ENCODE measurements at places on chromosomes 7 and 10. TPM values are rescaled to one million over a fixed set of nuclear protein-coding genes. Genes with fewer than 3 reads are reported as not detected.

ACTA2 gene
- 17.0 TPM for total RNA-seq

TFEC gene
- 0.81 TPM for total RNA-seq

FRAT2 gene
- 10.3 TPM for total RNA-seq

APBB1IP gene
- 16.1 TPM for total RNA-seq

ITPRIP gene
- total RNA-seq, result 4.5 TPM

TET1 gene
- total RNA-seq, result 0.81 TPM

DGKB gene
- total RNA-seq, result 0.33 TPM

SLC13A1 gene
- total RNA-seq, result 0.13 TPM

KLHL7 gene
- total RNA-seq, result 8.6 TPM

CPN1 gene
- total RNA-seq, result 46.9 TPM

KCNIP2 gene
- total RNA-seq, result 1.4 TPM

OR2A7 gene
- total RNA-seq, result 1.9 TPM

SPDYE5 gene
- total RNA-seq, result not detected

ANXA8L1 gene
- total RNA-seq, result 0.86 TPM

UFSP1 gene
- 1.8 TPM for total RNA-seq

OR6B1 gene
- total RNA-seq, result not detected

NOS3 gene
- total RNA-seq, result 8.7 TPM

SFRP4 gene
- total RNA-seq, result 0.05 TPM

CALML5 gene
- not detected for total RNA-seq

PLEKHS1 gene
- total RNA-seq, result not detected

Data from left lobe of liver (tissue), 2 donors.